Adrenal gland (tissue), 19 donors: ENCODE measurements at places on chromosomes 3 and 15. TPM values are rescaled to one million over a fixed set of nuclear protein-coding genes. Genes with fewer than 3 reads are reported as not detected.
A peak's percentile ranks its signal among the peaks of the same experiment; 100 is the strongest.

The SPINT1 gene
- polyA plus RNA-seq: 0.46 TPM

The CCDC39 gene
- polyA plus RNA-seq: 0.37 TPM

The SLC24A5 gene
- 0.34 TPM for polyA plus RNA-seq

The CLDN16 gene
- 0.20 TPM for polyA plus RNA-seq

The SMAD6 gene
- 7.0 TPM for polyA plus RNA-seq

The SLC6A1 gene
- polyA plus RNA-seq: 1.8 TPM

The CRABP1 gene
- polyA plus RNA-seq: 0.67 TPM

The TNNC1 gene
- polyA plus RNA-seq: 4.2 TPM

The FETUB gene
- not detected for polyA plus RNA-seq

The GRIP2 gene
- polyA plus RNA-seq: 0.49 TPM

The GHSR gene
- not detected for polyA plus RNA-seq

- no peak for DNase-seq
- H3K4me1 ChIP-seq: no peaks in the 10 kb centered on the region
- no peak overlapping the region for H3K27ac ChIP-seq
- H3K27me3 ChIP-seq: no peaks in the 10 kb centered on the region
Measured at GRCh38 chr3:78046566-78046965, 1006.7 kb downstream of the ROBO2 start.

DNA sequence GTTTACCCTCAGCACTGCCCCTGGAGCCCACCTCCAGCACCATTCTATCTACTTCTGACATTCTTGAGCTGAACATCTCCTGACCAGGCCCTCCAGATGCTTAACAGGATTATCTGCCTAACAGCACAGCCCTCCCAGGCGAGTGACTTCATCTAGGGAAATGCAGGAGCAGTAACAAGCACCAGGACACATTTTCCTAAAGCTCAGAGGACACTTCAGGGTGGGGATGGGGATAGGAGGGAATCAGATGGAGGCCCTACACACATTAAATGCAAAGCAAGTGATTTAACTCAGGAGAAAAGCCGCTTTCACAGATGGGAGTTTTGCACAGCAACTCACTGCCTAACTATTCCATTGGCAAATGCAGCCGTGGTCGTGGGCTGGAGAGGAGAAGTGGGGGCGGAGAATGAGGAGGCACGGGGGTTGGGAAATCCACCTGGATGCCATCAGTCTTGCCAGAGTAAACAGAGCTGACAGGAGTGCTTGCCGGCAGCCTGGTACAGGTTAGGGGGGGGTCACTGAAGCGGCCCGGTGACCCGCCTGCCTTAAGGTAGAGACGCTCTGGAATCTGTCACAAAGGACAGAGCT lies 21.3 kb upstream of the BNC1 start:
- no peaks in the 10 kb centered on the region for H3K36me3 ChIP-seq
- H3K27me3 ChIP-seq: peaks cover 27% of the 10 kb centered on the region

DNA sequence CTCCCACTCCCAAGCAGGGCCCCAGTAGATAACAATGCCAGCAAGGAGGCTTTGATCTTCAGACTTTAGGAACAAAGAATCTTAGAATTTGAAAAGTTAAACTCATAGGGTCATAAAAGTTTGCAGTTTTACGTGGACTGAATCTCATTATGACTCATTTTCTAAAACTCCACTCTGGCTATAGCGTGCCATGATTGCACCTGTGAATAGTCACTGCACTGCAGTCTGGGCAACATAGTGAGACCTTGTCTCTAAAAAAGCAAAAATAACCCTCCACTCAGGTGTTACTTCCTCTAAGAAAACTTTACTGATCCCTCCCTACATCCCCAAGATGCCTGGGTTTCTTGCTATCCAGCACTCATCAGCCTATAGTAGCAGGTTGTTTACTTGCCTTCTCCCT lies 104.5 kb downstream of the IL20RB start:
- no peak overlapping the region for H3K27ac ChIP-seq
- no peaks in the 10 kb centered on the region for H3K36me3 ChIP-seq
- H3K27me3 ChIP-seq: no peaks in the 10 kb centered on the region
- DNase-seq: no peak

- H3K27me3 ChIP-seq: no peaks in the 10 kb centered on the region
- H3K27ac ChIP-seq: no peak overlapping the region
- no peaks in the 10 kb centered on the region for H3K36me3 ChIP-seq
Measured at GRCh38 chr15:95105229-95105628, 873.9 kb downstream of the MCTP2 start.

DNA sequence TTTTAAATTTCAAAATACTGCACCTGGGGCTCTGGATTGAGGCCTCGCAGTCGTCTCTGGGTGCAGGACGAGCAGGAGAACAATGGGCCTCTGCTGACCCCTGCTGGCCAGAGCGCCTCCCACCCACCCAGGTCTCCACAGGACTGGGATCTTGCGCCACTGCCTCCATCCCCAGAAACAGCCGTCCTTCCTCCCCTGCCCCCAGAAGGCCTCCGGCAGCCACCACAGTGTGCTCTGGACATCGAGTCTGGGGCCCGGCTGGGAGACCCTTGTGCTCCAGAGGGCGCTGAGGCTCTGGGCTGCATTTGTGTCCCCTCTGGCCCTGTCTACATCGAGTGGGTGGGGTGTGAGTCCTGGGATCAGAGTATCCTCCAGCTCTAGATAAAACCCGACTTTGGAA lies 6.7 kb upstream of the ACSBG1 start:
- peaks cover 7% of the 10 kb centered on the region for H3K4me1 ChIP-seq
- no peaks in the 10 kb centered on the region for H3K36me3 ChIP-seq

- no peak for DNase-seq
- peaks cover 55% of the 10 kb centered on the region for H3K4me1 ChIP-seq
- H3K27ac ChIP-seq: no peak overlapping the region
- no peak overlapping the region for H3K4me3 ChIP-seq
- no peaks in the 10 kb centered on the region for H3K27me3 ChIP-seq
- H3K36me3 ChIP-seq: no peaks in the 10 kb centered on the region
Measured at GRCh38 chr3:146218880-146219866, 31.7 kb downstream of the PLSCR4 start.

- no peak overlapping the region for H3K4me3 ChIP-seq
- no peak overlapping the region for H3K27ac ChIP-seq
- H3K4me1 ChIP-seq: no peaks in the 10 kb centered on the region
- H3K36me3 ChIP-seq: no peaks in the 10 kb centered on the region
Measured at GRCh38 chr3:42718338-42718737, 15.7 kb upstream of the HHATL start.

DNA sequence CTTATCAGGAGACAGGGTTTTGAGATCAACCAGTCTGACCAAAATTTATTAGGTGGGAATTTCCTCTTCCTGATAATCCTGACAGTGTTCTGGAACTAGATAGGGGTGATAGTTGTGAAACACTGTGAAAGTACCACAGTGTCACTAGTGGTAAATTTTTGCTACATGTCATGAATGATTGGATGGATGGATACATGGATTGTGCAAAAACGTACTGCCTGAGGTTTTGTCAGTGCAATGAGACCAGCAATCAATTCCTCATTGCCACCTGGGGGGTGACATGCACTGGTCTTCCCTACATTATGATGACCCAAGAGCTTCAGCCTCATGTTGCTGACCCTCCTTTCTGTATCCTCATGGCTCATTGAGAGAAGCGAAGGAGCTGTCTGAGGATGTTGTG lies 123.5 kb downstream of the SLCO3A1 start:
- no peak overlapping the region for H3K27ac ChIP-seq
- H3K4me3 ChIP-seq: no peak overlapping the region
- no peaks in the 10 kb centered on the region for H3K36me3 ChIP-seq
- DNase-seq: no peak

- no peak overlapping the region for H3K27ac ChIP-seq
- DNase-seq: no peak
- H3K36me3 ChIP-seq: no peaks in the 10 kb centered on the region
- H3K4me3 ChIP-seq: no peak overlapping the region
- H3K4me1 ChIP-seq: no peaks in the 10 kb centered on the region
Measured at GRCh38 chr15:86203462-86203861, 123.8 kb downstream of the AGBL1 start.

GRCh38 chr15:73323956-73324355 lies 44.8 kb downstream of the HCN4 start:
- no peaks in the 10 kb centered on the region for H3K4me1 ChIP-seq
- H3K36me3 ChIP-seq: no peaks in the 10 kb centered on the region
- no peak overlapping the region for H3K4me3 ChIP-seq
- no peaks in the 10 kb centered on the region for H3K27me3 ChIP-seq

GRCh38 chr15:22850055-22850454 lies 11.6 kb downstream of the NIPA2 start:
- H3K4me3 ChIP-seq: no peak overlapping the region
- H3K36me3 ChIP-seq: peaks cover 35% of the 10 kb centered on the region
- no peak overlapping the region for H3K27ac ChIP-seq
- H3K4me1 ChIP-seq: peaks cover 4% of the 10 kb centered on the region
- DNase-seq: no peak

DNA sequence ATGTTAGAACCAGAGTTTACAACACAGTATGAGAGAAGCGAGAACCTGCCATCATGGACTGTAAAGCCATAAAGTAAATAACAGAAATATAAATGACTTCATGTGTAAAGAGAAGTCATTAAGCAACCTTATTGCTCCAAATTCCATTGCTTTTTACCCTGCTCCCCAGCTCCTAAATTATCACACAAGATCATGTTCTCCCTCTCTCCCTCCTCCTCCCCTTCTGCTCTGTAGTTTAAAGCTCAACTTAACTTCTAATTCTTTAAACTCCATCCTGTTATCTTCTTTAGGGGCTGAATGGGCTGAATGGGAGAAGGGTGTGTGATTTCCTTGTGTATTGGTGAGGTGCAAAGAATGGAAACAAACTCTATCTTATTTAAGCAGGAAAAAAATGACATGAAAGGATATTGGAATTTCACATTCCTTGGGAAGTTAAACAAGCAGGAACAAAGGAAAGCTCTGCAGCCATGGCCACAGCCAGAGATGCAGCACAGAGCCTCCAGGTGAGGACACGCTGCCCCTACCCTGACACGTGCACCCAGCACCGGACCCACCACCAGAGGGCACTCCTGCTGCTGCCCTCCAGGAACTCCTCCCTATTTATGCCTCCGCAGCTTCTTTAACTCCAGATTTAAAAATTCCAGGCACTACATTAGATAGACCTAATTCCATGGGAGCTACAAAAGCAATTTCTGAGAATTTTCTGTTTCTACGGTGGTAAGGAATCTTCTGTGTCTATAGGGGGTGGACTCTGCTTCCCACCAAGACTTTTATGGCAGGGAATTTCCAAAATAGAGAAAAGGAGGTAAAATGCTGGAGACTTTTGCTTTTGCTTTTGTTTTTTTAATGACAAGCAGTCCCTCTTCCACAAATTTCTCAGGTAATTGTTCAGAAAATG lies 76.9 kb upstream of the ABI3BP start:
- no peak overlapping the region for H3K27ac ChIP-seq
- H3K27me3 ChIP-seq: no peaks in the 10 kb centered on the region
- H3K4me3 ChIP-seq: no peak overlapping the region
- H3K36me3 ChIP-seq: no peaks in the 10 kb centered on the region
- peak; percentile 29 for DNase-seq
- peaks cover 15% of the 10 kb centered on the region for H3K4me1 ChIP-seq

GRCh38 chr3:132343018-132343612 lies 25.9 kb downstream of the ACP3 start:
- H3K4me3 ChIP-seq: peak overlapping the region; percentile 38
- H3K4me1 ChIP-seq: peaks cover 4% of the 10 kb centered on the region
- DNase-seq: peak; percentile 68
- no peaks in the 10 kb centered on the region for H3K27me3 ChIP-seq

- no peaks in the 10 kb centered on the region for H3K4me1 ChIP-seq
- no peaks in the 10 kb centered on the region for H3K27me3 ChIP-seq
- H3K4me3 ChIP-seq: no peak overlapping the region
Measured at GRCh38 chr15:97502038-97502437, 458.5 kb upstream of the ARRDC4 start.

DNA sequence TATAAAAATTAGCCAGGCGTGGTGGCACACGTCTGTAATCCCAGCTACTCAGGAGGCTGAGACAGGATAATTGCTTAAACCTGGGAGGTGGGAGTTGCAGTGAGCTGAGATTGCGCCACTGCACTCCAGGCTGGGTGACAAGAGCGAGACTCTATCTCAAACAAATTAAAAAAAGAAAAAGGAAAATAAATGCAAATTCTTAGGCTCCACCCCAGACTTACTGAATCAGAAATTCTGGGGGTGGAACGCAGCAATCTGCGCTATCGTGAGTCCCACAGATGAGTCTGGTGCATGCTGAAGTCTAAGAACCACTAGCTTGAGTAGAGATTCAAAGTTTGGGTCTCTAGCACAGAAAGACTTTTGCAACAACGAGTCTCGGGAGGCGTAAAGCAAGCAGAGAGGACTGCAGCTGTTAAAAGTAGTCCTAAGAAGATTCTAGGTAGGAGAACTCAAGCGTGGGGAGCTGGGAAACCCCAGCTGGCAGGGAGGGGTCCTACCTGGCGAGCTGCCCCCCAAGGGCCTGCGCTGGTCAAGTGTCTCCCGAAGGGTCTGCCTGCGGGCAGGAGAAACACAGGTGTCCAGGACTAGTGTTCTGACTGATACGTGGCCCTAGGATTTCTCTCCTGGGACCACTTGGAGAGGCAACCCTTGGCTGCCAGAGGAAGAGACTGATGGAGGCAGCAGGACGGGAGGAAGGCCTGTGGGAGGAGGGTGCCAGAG lies 21.9 kb downstream of the CEP19 start:
- no peak overlapping the region for H3K27ac ChIP-seq
- H3K27me3 ChIP-seq: peaks cover 3% of the 10 kb centered on the region
- no peak overlapping the region for H3K4me3 ChIP-seq
- H3K4me1 ChIP-seq: no peaks in the 10 kb centered on the region
- DNase-seq: no peak

- H3K36me3 ChIP-seq: no peaks in the 10 kb centered on the region
- H3K4me3 ChIP-seq: no peak overlapping the region
- no peaks in the 10 kb centered on the region for H3K4me1 ChIP-seq
- DNase-seq: no peak
- H3K27ac ChIP-seq: no peak overlapping the region
Measured at GRCh38 chr3:55202326-55202725, 274.5 kb upstream of the LRTM1 start.

- H3K27ac ChIP-seq: no peak overlapping the region
- no peaks in the 10 kb centered on the region for H3K36me3 ChIP-seq
- no peak overlapping the region for H3K4me3 ChIP-seq
- no peak for DNase-seq
- H3K4me1 ChIP-seq: no peaks in the 10 kb centered on the region
- no peaks in the 10 kb centered on the region for H3K27me3 ChIP-seq
Measured at GRCh38 chr3:60854791-60855190, 396.5 kb downstream of the FHIT start.

DNA sequence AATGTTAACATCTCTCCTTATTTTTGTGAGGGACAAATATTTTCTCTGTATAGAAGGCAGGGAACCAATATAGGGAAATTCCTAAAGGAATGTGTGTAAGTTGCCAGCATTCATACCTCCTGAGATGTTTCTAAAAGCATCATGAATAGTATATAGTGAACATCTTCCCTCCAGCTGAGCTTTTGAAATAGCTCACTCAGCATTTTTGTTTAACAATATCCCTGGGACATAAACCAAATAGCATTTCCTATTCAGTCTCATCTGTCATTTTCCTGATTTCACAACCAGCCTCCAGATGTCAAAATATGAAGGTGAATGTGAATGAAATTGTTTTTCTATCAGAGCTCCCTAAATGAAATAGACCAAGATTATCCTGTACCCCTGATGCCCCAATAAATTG lies 137.2 kb downstream of the PPM1L start:
- H3K27me3 ChIP-seq: no peaks in the 10 kb centered on the region
- peaks cover 7% of the 10 kb centered on the region for H3K4me1 ChIP-seq
- no peak for DNase-seq

GRCh38 chr15:59999612-60000112 lies 4.4 kb upstream of the FOXB1 start:
- no peaks in the 10 kb centered on the region for H3K36me3 ChIP-seq
- H3K27me3 ChIP-seq: peaks cover 98% of the 10 kb centered on the region
- DNase-seq: no peak
- H3K4me1 ChIP-seq: peaks cover 14% of the 10 kb centered on the region
- no peak overlapping the region for H3K4me3 ChIP-seq
- no peak overlapping the region for H3K27ac ChIP-seq

GRCh38 chr15:77530576-77530975 lies 102.1 kb downstream of the LINGO1 start:
- H3K4me3 ChIP-seq: no peak overlapping the region
- H3K27me3 ChIP-seq: no peaks in the 10 kb centered on the region

GRCh38 chr15:56737791-56738190 lies 4.5 kb upstream of the ZNF280D start:
- peaks cover 10% of the 10 kb centered on the region for H3K4me1 ChIP-seq
- no peak overlapping the region for H3K27ac ChIP-seq
